ENCODE measurements at places on chromosomes 4 and X. TPM values are rescaled to one million over a fixed set of nuclear protein-coding genes. Genes with fewer than 3 reads are reported as not detected.
A peak's percentile ranks its signal among the peaks of the same experiment; 100 is the strongest.

DNA sequence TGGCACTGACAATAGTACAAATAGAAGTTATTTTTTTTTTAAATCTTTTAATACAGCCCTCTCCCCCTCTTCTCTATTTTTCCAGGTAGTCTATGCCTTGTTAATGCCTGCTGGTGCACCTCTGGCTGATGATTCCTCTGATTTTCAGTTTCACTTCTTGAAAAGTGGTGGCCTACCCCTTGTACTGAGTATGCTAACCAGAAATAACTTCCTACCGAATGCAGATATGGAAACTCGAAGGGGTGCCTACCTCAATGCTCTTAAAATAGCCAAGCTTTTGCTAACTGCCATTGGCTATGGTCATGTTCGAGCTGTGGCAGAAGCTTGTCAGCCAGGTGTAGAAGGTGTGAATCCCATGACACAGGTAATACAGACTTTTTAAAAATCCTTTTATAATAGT is 99.1 kb downstream of the USP9X start:
- DNase-seq = no peak

DNA sequence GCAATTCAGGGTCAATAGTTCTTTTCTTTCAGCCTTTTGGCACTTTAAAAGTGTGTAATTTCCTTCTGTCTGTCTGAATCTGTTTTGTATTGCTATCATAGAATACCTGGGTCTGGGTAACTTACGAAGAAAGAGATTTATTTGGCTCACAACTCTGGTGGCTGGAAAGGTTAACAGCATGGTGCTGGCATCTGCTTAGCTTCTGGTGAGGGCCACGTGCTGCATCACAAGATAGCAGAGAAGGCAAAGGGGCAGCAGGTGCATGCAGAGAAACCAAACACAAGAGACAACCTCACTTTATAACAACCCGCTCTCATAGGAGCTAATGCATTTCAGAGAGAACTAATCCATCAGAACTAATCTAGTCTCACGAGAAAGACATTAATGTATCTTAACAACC is 18.8 kb downstream of the RGN start:
- no peak for DNase-seq

- no peak for DNase-seq
Observed at GRCh38 chr4:107050525-107051135, 14.5 kb upstream of the DKK2 start.

- DNase-seq = no peak
Observed at GRCh38 chr4:34851411-34851810, 1392.9 kb downstream of the ARAP2 start.

- DNase-seq = no peak
Observed at GRCh38 chr4:185201977-185202962, 1.5 kb downstream of the CFAP97 start.

Gene ZBTB49
- 3.9 TPM for total RNA-seq

DNA sequence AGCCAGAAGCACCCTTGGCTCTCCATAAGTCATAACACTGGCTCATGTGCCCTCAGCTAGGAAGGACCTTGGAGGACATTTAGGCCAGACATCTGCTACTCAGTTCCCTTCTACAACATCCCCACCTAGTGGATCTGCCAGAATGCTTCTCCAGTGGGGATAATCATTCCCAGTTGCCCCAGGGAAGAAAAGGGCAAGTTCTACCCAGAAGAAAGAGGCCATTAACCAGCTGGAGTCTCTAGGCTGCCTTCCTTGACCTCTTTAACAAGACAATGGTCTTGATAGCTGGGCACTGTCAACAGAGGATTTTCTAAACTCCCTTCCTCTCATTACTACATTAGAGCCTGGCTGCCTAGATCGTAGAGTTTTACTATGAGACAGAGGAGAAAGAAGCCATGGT is 42.0 kb downstream of the LGI2 start:
- DNase-seq = no peak

Gene TMEM165
- total RNA-seq = 159 TPM

- no peak for DNase-seq
Observed at GRCh38 chrX:64395568-64395929, 297 bp upstream of the MTMR8 start.

- no peak for DNase-seq
Observed at GRCh38 chrX:16039363-16039762, 84.0 kb upstream of the GRPR start.

- DNase-seq = no peak
Observed at GRCh38 chr4:55838356-55838755, 15.1 kb upstream of the EXOC1 start.

- DNase-seq = no peak
Observed at GRCh38 chr4:165077034-165077578, 23.4 kb downstream of the TRIM75 start.

DNA sequence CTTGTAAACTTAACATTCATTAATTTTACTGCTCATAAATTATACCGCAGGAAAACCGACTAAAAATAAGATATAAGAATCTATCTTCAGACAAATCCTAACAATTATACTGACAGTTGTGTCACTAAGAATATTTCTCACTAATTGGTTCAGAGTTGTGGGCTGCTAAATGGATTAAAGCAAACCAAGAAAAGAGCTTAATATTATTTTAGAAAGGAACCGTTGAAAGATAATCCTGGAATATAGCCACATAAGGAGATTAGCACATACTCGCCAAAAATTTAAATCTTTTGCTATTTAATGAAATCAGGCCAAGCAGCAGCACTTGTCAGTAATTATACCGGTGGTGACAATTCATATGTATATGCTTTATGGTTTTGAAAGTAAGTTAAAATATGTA is 132.8 kb downstream of the SLIT2 start:
- no peak for DNase-seq

GRCh38 chr4:128311659-128312403 is 24.2 kb upstream of the PGRMC2 start:
- no peak for DNase-seq

Gene SLC9B1
- 0.21 TPM for total RNA-seq

Gene CD40LG
- total RNA-seq = not detected

GRCh38 chr4:78166622-78167021 is 109.5 kb downstream of the FRAS1 start:
- DNase-seq = no peak

DNA sequence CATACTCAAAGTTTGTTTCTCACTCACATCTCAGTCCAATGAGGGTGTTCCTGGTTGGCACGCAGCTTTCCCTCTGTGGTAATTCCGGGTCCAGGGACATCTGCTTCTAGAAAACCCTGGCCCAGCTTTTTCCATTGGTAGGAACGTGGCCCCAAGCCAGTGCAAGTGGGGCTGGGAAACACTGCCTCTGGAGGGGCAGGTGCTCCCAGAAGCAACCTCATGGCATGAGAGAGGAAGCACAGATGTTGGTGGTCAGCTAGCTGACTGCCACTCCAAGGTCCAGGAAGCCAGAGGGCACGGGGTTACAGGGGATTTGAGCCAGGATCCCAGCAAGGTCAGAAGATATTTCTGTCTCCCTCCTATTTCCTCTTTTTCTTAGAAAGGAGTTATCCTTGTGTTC is 47.5 kb downstream of the DCTD start:
- no peak for DNase-seq

Gene GRIA3
- total RNA-seq = 0.96 TPM

- DNase-seq = no peak
Observed at GRCh38 chr4:131347816-131348215, 1801.3 kb upstream of the PCDH10 start.

GRCh38 chr4:113998531-113998930 is 19.1 kb upstream of the ARSJ start:
- DNase-seq = no peak

DNA sequence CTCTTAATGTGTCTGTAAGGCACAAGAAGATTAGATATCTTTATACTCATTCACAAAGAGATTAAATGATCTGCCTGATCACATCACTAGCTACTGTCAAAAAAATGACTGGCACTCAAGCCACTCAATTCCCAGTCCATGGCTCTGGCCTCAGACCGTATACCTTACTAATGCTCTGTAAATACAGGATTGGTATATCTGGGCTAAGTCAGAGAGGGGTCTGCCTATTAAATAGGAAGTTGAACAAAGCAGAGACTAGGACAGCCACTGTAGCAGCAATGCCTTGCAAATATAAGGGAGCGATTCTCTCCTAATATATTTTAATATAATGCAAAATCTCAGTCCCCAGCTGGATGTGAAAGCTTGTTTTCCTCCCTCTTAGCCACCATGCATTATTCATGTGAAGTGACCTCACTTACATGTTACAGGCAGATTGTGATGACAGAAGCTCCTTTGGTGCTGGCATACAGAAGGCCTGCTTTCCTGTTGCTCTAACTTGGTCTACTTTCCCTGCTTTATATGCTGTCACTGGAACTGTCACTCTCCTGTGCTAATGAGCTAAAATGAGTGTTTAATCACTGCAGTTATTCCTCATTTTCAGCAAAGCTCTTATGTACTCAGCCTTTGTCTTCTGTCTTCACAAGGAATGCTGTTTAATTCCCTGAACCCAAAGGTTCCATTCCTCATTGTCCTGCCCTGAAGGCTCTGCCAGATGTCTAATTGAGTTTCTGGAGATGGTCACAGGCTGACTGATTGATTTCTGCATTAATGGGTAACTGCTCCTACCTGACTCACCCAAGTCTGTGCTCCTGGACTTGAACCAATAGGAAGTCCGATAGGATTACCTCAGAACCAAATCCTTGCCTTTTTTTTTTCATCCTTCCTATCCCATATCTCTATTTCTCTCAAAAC is 578.2 kb downstream of the KLHL13 start:
- DNase-seq = peak; percentile 2

Gene CHIC2
- 32.7 TPM for total RNA-seq

DNA sequence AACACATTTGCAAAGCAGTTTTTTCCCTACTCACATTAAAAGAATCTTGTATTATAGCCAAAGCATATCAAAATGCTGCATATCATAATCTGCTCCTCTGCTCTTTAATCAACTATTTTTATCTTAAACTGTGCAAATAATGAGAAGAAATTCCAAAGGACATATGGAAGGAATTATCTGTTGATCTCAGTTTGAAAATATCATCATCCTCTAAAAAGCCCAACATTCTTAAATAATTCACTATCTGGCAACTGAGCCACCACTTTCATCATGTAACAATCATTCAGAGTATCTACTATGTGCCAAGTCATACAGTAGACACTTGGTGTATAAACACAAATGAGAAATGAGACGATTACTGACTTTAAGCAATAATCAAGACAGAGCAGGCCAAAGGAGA is 63.0 kb downstream of the PRSS12 start:
- DNase-seq = no peak

Gene PITX2
- total RNA-seq = 0.29 TPM

DNA sequence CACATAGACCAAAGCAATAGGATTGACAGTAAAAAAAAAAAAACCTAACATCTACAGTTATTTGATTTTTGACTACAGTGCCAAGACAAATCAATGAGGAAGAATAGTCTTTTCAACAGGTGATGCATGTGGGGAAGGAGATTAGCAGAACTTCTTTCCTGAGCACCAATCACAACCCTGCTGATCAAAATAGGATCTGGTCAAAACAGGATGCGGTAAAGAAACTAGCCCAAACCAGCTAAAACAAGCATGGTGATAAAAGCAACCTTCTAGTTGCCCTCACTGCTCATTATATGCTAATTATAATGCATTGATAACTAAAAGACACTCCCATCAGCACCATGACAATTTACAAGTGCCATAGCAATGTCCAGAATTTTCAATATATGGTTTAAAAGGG is 667.5 kb downstream of the GRXCR1 start:
- DNase-seq = no peak

GRCh38 chr4:144674711-144675110 is 28.8 kb downstream of the HHIP start:
- DNase-seq = no peak

- DNase-seq = no peak
Observed at GRCh38 chr4:88958080-88958479, 98.9 kb downstream of the FAM13A start.

DNA sequence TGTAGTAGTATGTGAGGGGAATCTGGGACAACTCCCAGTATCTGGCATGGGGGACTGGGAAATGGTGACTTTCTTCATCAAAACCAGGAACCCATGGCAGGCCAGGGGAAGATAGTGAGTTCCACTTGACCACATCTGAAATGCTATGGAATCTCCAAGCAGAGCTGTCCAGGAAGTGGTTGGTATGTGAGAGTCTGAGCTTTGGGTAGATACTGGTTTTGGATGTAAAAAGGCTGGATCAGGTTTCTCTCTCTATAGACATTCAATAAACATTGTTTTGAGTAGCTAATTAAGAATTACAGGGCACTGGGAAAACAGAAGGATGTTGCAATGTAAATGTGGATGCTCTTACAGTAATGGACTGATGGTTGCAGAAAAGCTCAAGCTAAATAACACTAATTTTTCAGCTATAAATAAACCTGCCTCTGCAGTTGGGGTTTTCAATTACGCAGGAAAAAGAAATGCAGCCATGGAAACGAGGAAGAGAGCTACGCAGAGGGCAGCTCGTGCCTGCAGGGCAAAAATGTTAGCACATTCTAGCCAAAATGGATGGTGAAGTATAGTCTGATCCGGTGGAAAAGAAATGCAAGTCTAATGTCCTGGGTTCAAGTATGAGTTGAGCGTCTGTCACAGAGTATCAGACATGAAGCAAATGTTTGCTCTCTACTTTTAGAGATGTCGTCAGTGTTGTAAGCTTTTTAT is 13.4 kb upstream of the CHRNA9 start:
- no peak for DNase-seq

DNA sequence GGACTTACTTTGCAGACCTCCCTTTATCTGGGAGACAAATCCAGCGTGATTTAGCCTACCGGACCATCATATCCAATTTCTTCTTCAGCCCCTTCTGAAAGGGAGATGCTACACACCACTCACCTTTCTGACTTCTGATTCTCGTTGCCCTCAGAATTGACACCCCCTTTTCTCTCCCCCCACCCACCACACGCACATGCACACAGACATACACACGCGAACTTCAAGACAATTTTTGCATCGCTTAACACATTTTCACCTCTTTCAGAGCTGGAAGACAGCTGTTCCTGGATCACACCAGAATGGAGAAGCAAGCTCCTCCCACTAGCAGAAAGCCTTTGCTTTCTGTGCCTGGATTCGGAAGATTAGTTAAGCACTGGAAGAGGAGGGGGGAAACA is 1.0 kb upstream of the SNCA start:
- no peak for DNase-seq

Gene CT83
- not detected for total RNA-seq

Data from kidney epithelial cell (primary cell).